Neural progenitor cell (in vitro differentiated cells): ENCODE measurements at places on chromosomes 2 and 18.

DNA sequence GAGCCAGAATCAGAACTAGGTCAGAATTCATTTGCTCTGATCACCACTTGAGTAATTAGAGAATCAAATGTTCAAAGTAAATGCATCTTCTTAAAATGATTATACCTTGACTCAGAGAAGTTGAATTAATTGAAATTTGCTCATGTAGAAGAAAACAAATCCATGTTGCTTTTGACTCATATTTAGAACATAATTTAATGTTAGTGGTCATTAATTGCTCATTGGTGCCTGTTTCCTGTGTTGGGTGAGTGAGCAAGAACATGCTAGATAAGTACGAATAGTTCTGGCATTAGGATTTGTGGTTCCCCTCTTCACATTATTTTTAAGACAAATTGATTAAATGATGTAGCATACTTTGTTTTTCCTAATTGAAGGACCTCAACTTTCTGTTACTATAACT, 19.0 kb downstream of the ACVR2A start:
- no peaks in the 10 kb centered on the region for H3K27me3 ChIP-seq
- DNase-seq: no peak
- H3K4me3 ChIP-seq: no peak overlapping the region
- H3K27ac ChIP-seq: no peak overlapping the region

DNA sequence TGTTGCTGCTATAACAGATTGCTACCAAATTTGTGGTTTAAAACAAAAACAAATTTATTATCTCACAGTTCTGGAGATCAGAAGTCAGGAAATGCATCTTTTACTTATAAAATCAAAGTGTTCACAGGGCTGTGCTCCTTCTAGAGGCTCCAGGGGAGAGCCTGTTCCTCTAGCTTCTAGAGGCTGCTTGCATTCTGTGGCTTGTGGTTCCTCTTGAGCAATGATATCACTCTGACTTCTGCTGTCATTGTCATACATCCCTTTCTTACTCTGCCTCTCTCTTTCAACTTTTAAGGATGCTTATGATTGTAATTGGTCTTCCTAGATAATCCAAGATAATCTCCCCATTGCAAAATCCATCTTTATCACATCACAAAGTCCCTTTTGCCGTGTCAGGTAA, 6.1 kb upstream of the DCC start:
- no peaks in the 10 kb centered on the region for H3K4me1 ChIP-seq
- H3K27ac ChIP-seq: no peak overlapping the region
- DNase-seq: no peak

GRCh38 chr2:33605056-33605455, 6.0 kb upstream of the FAM98A start:
- no peak overlapping the region for H3K4me3 ChIP-seq
- DNase-seq: no peak
- H3K27ac ChIP-seq: no peak overlapping the region
- peaks cover 6% of the 10 kb centered on the region for H3K4me1 ChIP-seq
- H3K36me3 ChIP-seq: no peaks in the 10 kb centered on the region

- no peaks in the 10 kb centered on the region for H3K36me3 ChIP-seq
- peaks cover 30% of the 10 kb centered on the region for H3K4me1 ChIP-seq
- H3K4me3 ChIP-seq: no peak overlapping the region
- no peak for DNase-seq
- no peaks in the 10 kb centered on the region for H3K27me3 ChIP-seq
These were observed 145.2 kb downstream of the ZFP36L2 start for GRCh38 chr2:43081131-43081765.

GRCh38 chr2:237434866-237435311, 20.9 kb upstream of the COL6A3 start:
- H3K27me3 ChIP-seq: no peaks in the 10 kb centered on the region
- H3K4me1 ChIP-seq: no peaks in the 10 kb centered on the region
- no peak overlapping the region for H3K27ac ChIP-seq
- H3K36me3 ChIP-seq: no peaks in the 10 kb centered on the region
- H3K4me3 ChIP-seq: no peak overlapping the region
- no peak for DNase-seq

- H3K27me3 ChIP-seq: no peaks in the 10 kb centered on the region
- H3K27ac ChIP-seq: no peak overlapping the region
- no peaks in the 10 kb centered on the region for H3K36me3 ChIP-seq
These were observed 105.8 kb upstream of the UGP2 start for GRCh38 chr2:63735931-63736330.

DNA sequence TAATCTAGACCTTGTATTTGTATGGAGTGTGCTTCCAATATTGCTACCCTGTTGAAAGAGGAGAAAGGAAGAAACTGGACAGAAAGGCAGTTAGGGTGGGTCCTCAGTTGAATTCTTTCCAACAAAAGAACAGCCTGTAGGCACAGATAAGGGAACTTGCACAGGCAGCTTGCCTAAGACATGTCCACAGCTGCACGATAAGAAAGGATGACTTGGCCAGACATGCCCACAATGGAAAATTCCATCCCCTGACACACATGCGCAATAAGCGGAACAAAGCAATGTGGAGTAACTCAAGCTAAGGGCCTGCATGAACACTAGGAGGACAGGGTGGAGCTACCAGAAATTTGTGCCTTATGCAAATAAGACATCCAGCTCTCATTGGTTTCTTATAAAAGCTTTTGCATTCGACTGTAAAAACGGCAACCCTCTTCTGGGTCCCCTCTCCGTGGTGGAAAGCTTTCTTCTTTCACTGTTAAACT, 1084.7 kb upstream of the NXPH2 start:
- H3K4me3 ChIP-seq: no peak overlapping the region
- H3K27me3 ChIP-seq: no peaks in the 10 kb centered on the region
- no peaks in the 10 kb centered on the region for H3K36me3 ChIP-seq

- no peaks in the 10 kb centered on the region for H3K36me3 ChIP-seq
- DNase-seq: no peak
- no peaks in the 10 kb centered on the region for H3K27me3 ChIP-seq
These were observed 25.4 kb downstream of the ASXL3 start for GRCh38 chr18:33603454-33603853.

DNA sequence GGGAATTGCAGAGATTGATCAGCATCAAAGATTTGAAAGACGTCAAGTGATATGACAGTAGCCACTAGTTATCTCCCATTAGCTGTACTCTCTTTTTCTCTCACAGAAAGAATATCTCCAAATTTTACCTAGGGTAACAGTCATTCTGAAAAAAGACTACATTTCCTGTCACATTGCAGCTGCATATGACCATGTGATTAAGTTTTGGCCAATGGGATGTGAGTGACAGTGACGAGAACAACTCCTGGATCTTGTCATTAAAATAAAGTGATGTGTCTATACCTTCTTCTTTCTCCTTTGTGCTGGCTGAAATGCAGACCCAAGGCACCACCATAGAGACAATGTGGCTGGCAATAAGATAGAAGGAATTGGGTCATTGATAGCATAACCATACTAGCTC, 10.5 kb upstream of the NEUROD1 start:
- H3K27ac ChIP-seq: no peak overlapping the region
- H3K4me3 ChIP-seq: no peak overlapping the region
- DNase-seq: no peak
- H3K36me3 ChIP-seq: no peaks in the 10 kb centered on the region
